ENCODE measurements at places on chromosomes 7 and 10. TPM values are rescaled to one million over a fixed set of nuclear protein-coding genes. Genes with fewer than 3 reads are reported as not detected.
A peak's percentile ranks its signal among the peaks of the same experiment; 100 is the strongest.

DNA sequence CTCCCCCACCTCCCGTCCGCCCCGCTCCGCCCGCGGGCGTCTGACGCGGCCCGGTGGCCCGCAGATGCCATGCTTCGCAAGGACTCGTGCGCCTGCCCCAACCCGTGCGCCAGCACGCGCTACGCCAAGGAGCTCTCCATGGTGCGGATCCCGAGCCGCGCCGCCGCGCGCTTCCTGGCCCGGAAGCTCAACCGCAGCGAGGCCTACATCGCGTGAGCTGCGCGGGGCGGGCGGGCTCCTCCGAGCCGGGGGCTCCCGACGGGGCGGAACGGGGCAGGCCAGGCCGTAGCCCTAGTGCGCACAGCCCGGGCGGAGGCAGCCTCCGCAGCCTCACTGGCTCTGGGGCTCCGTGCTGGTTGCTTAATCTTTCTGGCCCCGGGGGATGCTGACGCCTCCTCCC is 2.8 kb downstream of the ASIC3 start:
- DNase-seq, result peak; percentile 45
- no peak overlapping the region for H3K4me3 ChIP-seq
- no peaks in the 10 kb centered on the region for H3K36me3 ChIP-seq
- no peaks in the 10 kb centered on the region for H3K27me3 ChIP-seq
- H3K4me1 ChIP-seq, result peaks cover 21% of the 10 kb centered on the region

DNA sequence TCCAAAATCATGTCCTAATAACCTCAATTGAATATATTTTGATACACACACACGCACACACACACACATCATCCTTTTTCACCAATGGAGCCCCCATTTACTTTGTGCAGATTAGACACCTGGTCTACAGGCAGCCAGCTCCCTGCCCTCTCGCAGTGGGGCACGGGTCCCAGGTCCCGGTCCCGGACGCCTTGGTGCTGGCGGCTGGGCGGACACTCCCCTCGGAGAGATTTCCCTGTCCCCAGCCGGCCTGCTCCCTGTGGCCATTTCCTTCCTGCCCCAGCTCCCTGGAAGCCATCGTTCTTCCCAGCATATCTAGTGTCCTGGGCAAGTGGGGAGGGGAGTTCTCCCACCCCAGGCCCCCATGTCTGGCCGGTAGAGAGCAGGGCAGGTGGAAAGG is 14.6 kb downstream of the DPY19L1 start:
- H3K36me3 ChIP-seq, result no peaks in the 10 kb centered on the region
- no peaks in the 10 kb centered on the region for H3K27me3 ChIP-seq
- DNase-seq, result no peak
- peaks cover 6% of the 10 kb centered on the region for H3K4me1 ChIP-seq

GRCh38 chr7:128030654-128031611 is at the start of gene LRRC4:
LRRC4 (minus strand) TSS chr7:128031437; CDS start chr7:128030640, 797 bp downstream.
- H3K36me3 ChIP-seq, result peaks cover 9% of the 10 kb centered on the region
- DNase-seq, result no peak
- peaks cover 16% of the 10 kb centered on the region for H3K4me1 ChIP-seq
- no peaks in the 10 kb centered on the region for H3K27me3 ChIP-seq

GRCh38 chr10:79559726-79560125 is 481 bp downstream of the SFTPA2 start:
- no peak overlapping the region for H3K4me3 ChIP-seq
- no peaks in the 10 kb centered on the region for H3K36me3 ChIP-seq
- DNase-seq, result no peak
- H3K27me3 ChIP-seq, result peaks cover 14% of the 10 kb centered on the region
- no peak overlapping the region for H3K27ac ChIP-seq

DNA sequence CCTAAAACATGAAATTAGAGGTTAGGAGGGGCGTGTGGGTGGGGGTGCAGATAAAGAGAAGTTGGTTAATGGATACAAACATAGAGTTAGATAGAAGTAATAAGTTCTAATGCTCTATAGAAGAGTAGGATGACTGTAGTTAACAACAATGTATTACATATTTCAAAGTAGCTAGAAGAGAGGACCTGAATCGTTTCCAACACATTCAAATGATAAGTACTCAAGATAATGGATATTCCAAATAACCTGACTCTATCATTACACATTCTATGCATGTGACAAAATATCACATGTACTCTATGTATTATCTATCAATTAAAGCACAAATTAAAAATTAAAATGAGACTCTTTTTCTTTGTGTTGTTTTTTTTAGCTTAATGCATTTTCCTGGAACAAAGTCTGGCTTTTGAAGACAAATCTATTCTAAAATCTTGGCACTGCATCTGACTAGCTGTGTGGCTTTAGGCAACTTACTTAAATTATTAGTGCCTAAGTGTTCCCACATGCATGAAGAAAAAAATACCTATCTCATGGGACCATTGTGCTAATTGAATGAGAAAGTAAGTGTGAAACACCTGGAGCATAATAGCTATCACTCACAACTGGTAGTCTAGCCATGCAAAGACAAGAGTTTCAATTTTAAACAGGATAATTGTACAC is 75.7 kb downstream of the SEMA3C start:
- no peaks in the 10 kb centered on the region for H3K27me3 ChIP-seq
- no peak overlapping the region for H3K4me3 ChIP-seq
- DNase-seq, result no peak
- H3K27ac ChIP-seq, result no peak overlapping the region
- H3K4me1 ChIP-seq, result no peaks in the 10 kb centered on the region
- no peaks in the 10 kb centered on the region for H3K36me3 ChIP-seq

GRCh38 chr7:137987018-137987349 is 14.9 kb downstream of the CREB3L2 start:
- peaks cover 11% of the 10 kb centered on the region for H3K36me3 ChIP-seq
- DNase-seq, result no peak
- no peak overlapping the region for H3K4me3 ChIP-seq
- no peaks in the 10 kb centered on the region for H3K27me3 ChIP-seq
- H3K4me1 ChIP-seq, result peaks cover 8% of the 10 kb centered on the region
- no peak overlapping the region for H3K27ac ChIP-seq

DNA sequence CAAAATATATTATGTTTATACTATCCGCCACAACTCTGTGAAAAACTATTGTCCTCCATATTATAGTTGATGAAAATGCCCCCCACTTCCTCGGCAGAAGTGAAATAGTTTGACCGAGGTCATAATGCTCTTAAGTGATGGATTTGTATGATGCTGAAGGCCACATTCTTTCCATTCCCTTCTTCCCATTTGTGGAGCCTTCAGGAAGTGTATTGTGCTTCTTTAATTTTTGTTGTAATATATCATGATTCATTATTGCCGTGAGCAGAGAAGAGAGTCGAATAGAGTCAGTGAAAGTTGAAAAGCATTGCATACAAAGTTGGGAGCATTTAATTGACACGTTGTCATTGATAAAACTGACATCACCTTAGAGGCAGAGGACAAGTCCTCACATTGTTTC is 460.3 kb downstream of the SUGCT start:
- H3K27ac ChIP-seq, result no peak overlapping the region
- no peaks in the 10 kb centered on the region for H3K36me3 ChIP-seq
- H3K4me1 ChIP-seq, result peaks cover 19% of the 10 kb centered on the region
- H3K27me3 ChIP-seq, result no peaks in the 10 kb centered on the region

DNA sequence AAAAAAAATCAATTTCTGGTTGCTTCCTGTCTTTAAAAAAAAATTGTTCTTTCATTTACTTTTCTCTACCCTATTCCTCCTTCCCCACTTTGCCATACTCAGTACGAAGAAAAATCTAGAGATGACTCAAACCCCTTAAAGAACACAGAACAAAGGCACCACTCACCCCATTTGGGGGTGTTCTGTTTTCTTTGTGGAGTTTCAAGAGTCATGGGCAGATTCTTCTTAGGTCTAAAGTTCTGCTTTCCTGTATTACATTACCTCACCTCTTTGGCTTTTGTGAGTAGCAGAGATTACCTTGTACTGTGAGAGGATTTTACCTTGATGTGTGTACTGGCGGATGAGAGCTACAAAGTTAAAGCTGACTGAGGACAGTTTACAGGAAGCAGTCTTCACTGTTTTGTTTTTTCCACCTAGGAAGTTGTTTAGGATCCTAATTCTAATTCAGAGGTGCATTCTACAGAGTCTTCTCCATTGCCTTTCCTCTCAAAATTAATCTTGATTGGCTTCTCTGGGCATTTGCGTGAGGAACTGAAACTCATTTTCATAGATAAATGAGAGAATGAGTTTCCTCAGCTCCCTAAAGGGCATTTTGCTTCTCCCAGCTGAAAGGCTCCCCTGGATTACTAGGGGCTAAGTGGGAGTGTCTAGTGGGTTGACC is 20.7 kb downstream of the AVL9 start:
- peaks cover 72% of the 10 kb centered on the region for H3K4me1 ChIP-seq
- DNase-seq, result no peak
- H3K36me3 ChIP-seq, result peaks cover 9% of the 10 kb centered on the region
- H3K27me3 ChIP-seq, result no peaks in the 10 kb centered on the region

DNA sequence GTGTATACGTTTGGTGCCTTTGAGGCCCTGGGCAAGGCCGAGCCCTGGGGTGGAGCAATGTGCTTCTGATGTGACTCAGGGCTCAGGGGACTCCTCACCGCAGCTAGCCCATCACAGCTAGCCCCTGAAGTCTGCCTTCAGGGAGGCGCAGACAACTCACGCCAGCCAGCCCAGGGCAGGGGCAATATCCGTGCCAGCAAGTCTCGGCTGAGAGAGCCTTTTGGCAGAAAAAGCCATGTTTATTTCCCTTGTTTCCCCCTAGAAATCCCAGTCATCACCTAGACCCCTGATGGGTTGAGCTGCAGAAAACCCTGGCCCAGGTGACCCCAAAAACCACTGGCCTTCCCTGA is 90.4 kb downstream of the CHST15 start:
- no peak overlapping the region for H3K4me3 ChIP-seq
- no peak for DNase-seq
- no peaks in the 10 kb centered on the region for H3K27me3 ChIP-seq
- no peak overlapping the region for H3K27ac ChIP-seq
- no peaks in the 10 kb centered on the region for H3K36me3 ChIP-seq

- H3K4me3 ChIP-seq, result no peak overlapping the region
- peak; percentile 73 for DNase-seq
- H3K27me3 ChIP-seq, result no peaks in the 10 kb centered on the region
- H3K36me3 ChIP-seq, result peaks cover 30% of the 10 kb centered on the region
- no peaks in the 10 kb centered on the region for H3K4me1 ChIP-seq
Observed at GRCh38 chr7:774161-775109, 47.4 kb upstream of the PRKAR1B start.

DNA sequence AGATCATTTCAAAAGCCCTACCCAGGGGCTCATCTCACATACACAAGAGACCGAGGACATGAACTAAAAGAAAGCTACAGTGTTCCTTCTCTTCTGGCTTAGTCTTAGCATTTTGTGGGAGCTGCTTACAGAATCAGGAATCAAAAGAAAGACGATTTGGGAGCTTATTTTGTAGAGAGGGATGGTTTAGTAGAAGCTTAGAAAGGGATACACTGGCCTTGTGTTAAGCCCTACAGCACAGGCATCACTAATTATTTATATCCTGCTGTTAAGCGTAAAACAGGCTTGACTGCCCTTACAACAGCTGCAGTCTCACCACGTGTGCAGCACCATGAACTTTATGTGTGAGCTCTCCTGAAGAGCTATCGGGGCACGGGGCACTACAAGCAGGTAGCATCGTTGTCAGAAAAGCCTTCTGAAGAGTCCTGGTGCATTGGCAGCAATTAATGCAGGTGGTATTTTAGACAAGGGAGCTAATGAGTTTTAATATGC is 798.3 kb downstream of the NXPH1 start:
- no peak overlapping the region for H3K27ac ChIP-seq
- H3K4me1 ChIP-seq, result no peaks in the 10 kb centered on the region
- no peak overlapping the region for H3K4me3 ChIP-seq
- no peaks in the 10 kb centered on the region for H3K36me3 ChIP-seq
- no peak for DNase-seq
- H3K27me3 ChIP-seq, result no peaks in the 10 kb centered on the region

DNA sequence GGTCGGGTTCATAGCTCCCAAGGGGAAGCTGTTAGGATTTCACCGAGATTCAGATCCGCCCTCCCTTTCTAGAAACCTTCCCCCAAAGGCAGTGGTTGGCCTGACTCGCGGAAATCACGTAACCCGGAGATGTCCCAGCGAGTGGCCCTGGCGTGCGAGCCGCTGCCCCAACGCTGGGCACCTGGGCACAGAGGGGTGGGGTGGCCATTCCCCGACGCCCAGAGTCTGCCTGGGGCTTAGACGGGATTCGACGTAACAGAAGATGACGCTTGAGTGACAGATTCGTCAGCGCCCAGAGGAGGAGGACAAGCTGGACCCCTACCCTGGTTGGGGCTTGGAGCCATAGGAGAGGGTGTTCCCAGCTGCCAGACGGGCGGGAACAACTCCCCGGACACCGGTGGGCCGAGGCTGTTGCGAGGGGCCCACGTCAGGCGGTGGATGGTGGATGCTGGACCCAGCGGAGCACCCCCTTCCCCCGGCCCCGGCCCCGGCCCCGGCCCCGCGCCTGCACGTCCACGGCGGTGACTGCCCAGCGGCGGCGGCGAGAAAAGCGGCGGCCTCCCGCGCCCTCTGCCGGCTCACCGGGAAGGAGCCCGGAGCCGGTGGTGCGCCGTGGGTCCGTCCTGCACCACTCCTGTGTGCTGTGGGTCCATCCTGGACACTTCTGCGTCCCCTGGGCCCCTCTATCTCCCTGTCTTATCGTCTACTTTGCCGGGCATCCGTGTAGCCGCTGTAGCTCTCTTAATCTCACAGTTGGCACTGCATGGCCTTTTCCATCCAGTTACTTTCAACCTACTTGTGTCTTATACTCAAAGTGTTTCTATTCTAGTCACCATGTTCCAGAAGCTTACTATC is 35.4 kb upstream of the KNDC1 start:
- no peak for DNase-seq
- H3K36me3 ChIP-seq, result no peaks in the 10 kb centered on the region
- H3K27me3 ChIP-seq, result peaks cover 33% of the 10 kb centered on the region
- H3K27ac ChIP-seq, result no peak overlapping the region
- peaks cover 11% of the 10 kb centered on the region for H3K4me1 ChIP-seq

DNA sequence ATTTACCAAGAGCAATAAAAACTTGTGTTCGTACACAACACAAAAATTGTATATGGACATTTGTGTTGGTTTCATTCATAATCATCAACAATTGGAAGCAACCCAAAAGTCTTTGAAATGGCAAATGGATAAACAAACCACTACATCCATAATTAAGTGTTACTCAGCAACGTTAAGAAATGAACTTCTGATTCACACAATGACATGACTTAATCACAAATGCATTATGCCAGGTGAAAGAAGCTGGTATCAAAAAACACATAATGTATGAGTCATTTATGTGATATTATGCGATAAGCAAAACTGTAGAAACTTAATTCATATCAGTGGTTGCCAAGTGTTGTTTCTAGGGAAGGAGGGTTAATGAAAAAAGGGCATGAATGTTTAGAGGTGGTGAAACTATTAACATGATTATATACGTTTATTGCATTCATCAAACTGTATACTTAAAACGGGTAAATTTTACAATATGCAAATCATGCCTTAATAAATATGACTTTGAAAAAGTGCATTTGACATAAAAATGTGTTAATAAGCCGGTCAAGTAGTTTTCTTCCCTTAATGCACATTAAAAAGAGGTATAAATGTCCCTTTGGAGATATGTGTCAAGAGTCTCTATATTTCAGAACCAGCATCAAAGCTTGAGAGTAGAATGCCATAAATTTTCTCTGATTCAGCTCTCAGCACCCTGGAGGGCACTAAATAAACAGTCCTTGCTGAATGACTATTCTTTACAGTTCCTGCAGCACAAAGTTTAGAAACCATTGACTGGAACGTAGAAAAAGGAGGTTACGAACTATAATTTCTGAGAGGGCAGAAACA is 84.8 kb upstream of the GRM3 start:
- no peaks in the 10 kb centered on the region for H3K4me1 ChIP-seq
- no peaks in the 10 kb centered on the region for H3K27me3 ChIP-seq
- H3K36me3 ChIP-seq, result no peaks in the 10 kb centered on the region
- no peak overlapping the region for H3K27ac ChIP-seq
- no peak for DNase-seq

Gene GRM3
- not detected for polyA plus RNA-seq

Gene ACHE
- not detected for polyA plus RNA-seq

Data from naive thymus-derived CD8-positive, alpha-beta T cell (primary cell).